ENCODE measurements at places on chromosomes 11 and 22.

GRCh38 chr11:60872961-60873524 is 5.7 kb downstream of the ZP1 start:
- no peak for DNase-seq

- no peak for DNase-seq
Observed at GRCh38 chr11:34036456-34036855, 15.1 kb upstream of the CAPRIN1 start.

DNA sequence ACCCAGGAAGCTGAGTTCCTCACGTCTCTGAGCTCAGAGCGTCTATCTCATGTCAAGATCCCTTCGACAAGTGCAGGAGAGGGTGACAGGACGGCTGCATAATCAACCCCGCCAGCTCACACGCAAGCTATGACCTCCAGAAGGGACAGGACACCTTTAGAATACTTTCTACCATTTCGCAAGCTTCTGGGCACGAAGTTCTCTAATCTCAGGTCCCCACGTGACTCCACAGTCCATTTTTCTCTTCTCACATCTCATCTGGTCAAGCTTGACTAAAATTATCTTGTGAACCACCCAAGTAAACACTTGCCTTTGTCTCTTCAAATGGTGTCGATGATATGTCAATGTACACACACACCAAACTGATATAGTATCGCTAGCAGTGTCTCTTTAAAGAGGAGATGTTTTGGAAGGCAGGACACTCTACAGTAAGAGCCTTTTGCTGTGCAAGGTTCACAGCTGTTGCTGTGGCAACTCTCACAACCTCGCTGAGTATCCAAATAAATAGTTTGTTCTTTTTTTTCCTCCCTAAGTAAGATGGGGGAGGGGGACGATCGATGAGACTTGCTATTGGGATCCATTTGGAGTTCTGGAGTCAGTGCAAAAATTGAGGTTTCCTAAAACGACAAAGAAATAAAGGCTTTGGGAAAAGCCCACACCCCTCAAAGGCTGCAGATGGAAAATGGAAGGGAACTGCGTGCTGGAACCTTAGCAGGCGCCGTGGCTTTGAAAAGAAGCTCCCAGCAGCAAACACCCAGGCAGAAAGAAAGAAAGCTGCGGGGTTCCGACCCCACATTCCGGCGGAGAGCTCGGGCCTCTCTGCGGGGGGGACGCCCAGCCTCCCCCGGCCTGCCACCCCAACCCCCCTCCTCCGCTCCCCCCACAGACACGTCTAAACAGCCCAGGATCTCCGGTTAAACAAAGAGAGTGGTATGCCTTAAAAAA is 215.4 kb upstream of the UBASH3B start:
- peak; percentile 49 for DNase-seq

DNA sequence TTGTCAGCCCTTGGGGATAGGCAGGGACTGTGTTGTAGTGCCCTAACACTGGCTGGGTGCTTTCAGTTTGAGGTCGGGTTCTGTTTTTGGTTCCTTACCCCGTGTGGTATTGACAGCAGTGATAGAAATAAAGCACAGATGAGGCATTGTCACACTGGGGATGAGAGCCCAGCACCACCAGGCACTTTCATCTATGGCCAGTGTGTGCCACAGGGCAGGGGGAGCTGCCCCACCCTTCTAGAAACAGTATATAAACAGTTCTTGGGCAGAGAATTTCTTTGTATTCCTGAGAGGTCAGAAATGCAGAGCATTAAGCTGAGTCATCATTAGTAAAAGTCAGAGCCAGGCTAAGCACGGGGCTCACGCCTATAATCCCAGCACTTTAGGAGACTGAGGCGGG is 23.1 kb upstream of the CDC42EP2 start:
- no peak for DNase-seq

DNA sequence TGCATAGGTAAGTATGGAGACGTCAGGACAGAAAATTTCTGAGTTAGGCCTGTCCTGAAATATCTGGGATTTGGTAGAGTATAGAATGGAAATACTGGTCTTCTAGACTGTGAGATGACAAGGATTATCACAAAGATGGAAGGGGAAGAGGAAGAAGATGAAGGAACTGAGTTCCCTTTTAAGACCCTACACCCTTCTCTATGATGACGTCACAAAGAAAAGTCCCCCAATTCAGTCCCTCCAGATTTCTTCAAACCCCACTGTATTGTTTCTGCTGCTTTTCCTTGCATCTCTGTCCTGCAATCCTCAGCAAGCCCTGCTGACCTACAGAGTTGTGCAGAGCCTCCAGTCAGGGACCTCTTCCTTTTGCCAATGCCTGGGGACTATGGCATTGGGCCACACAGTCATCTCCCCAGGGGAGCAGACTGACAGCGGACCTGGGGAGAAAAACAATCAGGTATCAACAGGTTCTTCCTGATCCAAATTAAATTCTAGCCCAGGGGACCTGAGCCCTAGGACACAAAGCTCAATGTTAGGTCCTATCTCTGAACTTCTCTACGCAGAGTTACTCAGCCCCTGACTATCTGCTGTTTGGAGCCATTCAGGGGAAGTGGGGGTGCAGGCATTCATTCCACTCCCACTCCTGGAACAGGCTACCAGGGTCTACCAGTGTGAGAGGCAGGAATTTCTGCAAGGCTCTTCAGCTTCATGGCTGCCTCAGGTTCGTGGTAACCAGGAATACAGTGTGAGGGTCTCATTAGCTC is 49.2 kb upstream of the POU2AF1 start:
- DNase-seq, result no peak

GRCh38 chr22:28841111-28841510 is 40.7 kb upstream of the XBP1 start:
- no peak for DNase-seq

GRCh38 chr11:122900587-122901202 is 18.1 kb downstream of the JHY start:
- no peak for DNase-seq

DNA sequence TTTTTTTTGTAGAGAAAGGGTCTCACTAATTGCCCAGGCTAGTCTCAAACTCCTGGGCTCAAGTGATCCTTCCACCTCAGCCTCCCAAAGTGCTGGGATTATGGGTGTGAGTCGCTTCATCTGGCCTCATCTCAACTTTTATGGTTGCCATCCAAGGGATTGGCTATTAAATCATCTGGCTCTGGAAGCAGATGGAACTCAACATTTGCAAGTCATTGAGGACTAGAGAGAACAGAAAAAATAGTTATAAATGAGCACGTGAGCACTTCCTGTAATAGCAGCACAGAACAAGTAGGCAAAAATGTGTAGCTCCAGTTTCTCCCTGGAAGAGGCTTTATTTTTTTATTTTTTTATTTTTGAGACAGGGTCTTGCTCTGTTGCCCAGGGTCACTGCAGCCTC is 22.3 kb upstream of the PATL1 start:
- no peak for DNase-seq

- peak; percentile 36 for DNase-seq
Observed at GRCh38 chr22:40721266-40721665, 42.0 kb downstream of the MCHR1 start.

GRCh38 chr22:35653824-35654223 is 5.6 kb downstream of the APOL6 start:
- no peak for DNase-seq

DNA sequence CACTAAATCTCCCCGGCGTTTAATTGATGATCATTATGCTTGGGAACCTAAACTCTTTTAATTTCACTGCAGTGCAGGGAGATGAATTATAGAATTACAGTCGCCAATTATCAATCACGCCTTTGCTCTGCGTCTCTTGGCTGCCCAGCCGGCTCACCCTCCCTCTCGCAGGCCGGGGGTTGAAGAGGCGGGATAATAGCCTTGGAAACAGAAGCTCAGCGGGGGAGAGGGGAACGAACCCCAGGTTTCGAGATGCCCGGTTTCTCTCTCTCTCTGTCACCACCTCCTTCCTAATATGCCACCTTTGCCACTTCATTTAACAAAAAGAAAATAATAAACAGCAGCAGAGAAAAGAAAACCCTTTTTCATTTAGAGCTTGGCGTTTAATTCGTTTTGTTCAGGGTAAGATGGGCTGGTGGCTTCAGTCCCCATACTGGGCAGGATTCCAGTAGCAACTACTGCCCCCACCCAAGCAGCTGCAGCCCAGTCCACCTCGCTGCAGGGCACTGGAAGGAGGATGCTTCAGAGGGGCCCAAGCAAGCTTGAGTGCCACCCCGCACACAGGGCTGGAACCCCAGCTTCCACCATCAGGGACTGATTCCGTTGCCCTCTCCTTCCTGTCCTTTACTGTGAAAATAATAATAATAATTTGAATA is 271.7 kb downstream of the BUD13 start:
- DNase-seq, result peak; percentile 26

DNA sequence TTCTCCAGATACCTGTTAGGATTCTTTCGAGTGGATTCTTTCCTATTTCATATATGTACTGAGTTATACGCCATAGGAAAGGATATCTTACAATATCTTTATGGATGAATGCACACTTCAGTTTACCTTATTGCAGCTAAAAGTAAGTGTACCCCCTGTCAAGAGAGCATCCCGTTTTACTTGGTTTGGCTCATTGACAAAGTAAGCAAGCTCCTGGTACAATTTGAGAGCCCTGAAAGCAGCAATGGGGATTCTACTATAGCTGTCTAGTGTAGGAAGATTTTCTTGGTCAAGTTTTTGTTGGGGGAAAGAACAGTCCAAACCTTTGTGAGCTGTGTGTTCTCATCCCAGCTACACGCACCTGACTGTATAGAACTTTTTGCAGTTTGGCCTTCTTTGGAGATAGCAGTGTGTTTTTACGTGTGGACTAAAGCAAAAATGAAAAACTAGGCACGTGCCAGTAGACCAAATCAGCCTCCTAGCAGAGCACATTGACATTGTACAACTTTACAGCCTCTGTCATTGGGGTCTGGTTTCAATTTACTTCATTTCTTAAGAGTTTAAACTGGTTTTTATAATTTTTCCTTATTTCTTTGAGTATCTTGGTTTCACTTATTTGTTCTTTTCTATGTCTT is 44.0 kb downstream of the PPP6R3 start:
- DNase-seq, result no peak

DNA sequence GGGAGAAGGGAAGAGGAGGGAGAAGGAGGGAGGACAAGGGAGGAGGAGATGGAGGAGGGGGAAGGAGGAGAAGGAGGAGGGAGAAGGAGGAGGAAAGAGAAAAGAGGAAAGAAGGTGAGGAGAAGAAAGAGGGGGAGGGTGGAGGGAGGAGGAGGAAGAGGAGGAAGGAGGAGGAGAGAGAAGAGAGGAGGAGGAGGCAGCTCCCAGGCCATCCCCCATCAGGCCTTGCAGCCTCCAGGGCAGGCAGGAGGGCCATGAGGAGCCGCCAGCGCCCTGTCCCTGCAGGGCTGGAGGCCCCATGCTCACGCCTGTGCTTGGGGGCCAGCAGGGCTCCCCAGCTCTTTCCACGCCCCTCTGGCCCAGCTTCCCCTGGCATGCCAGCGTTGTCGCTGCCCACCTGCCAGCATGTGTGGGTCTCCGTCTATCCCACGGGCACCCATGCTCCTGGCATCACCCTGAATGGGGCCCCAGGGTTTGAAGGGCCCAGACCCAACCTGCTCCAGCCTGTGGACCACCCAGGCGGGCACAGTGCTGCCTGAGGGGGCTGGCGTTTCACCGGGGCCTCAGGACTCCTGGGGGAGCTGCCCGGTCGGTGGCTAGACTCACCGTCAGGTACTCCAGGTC is 5.2 kb downstream of the TSPAN32 start:
- no peak for DNase-seq

Measured in muscle of back (tissue), 13 donors.